Substantia nigra (tissue), 51 donors: ENCODE measurements at places on chromosomes 16 and 17.

GRCh38 chr17:42027590-42027889, 7.7 kb downstream of the NKIRAS2 start:
- DNase-seq, result no peak

DNA sequence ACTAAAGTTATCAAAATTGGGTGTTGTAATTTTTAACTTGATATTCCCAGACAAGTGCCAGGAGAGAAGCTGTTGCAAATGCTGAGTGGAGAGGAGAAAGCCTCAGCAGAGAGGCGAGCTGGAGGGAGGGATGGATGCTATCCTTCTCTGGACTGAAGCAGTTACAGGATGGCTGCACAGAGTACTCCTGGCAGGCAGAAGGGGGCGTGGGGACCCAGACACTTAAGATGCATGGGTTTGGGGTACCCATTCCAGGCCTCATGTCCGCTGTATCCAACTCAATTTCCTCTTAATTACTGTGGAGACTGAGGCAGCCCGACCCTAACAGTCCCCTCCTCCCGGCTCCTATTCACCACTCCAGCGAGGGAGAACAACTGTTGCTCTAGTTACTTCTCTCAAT, 25.4 kb upstream of the ALDH3A1 start:
- DNase-seq, result no peak

DNA sequence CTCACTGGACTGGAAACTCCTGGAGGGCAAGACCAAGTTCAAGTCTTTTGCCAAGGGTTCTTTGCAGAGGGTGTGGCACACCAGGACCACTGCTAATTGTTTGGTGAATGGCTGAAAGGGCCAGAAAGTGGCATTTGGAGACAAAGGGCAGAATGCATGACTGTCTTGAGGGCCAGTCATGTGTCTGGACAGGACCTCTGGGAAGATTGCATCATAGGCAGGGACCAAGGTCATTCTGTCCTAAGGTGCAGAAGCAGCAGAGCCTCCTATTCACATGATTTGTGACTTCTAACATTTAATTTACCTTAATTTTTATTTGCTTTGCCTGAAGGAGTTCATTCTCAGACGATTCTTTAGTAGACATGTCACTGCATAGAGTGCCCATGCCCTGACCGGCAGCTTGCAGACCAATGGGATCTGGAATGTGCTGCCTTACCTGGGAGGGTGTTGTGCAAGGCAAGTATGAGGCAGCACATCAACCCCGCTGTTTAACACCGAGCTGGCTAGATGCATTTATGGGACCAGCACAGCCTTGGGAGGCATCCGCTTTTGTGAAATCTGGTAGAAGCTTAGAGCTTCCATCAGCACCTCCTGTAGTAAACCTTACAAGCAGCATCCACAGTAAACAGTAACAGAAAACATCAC, 62.3 kb upstream of the MAF start:
- DNase-seq, result no peak

GRCh38 chr17:50373705-50374104, 676 bp downstream of the EME1 start:
- no peak for DNase-seq

GRCh38 chr17:74045608-74046280, 157.7 kb upstream of the RPL38 start:
- DNase-seq, result no peak

- DNase-seq, result no peak
Measured at GRCh38 chr16:58399718-58400633, 7.7 kb downstream of the GINS3 start.

GRCh38 chr17:1598399-1599095, 30.1 kb downstream of the SLC43A2 start:
- DNase-seq, result no peak
